ENCODE measurements at places on chromosomes 12 and 14.

DNA sequence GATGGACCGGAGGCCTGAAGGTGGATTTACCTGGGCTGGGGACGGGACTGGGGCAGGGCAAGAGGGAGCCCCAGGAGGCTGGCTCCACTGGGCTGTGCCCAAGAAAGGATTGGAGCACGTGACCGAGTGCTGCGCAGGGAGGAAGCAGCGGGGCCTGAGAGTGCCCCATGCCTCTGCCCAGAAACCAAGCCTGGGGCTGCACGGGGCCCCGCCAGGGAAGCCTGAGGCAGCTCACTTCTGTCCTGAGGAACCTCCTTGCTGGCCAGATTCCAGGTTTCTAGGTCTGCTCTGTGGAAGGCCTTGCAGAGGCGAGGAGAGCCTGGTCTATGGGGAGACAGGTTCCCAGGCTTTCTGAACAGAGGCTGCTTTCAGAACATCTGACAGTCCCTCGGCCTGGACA, 10.4 kb downstream of the NGB start:
- DNase-seq = no peak

DNA sequence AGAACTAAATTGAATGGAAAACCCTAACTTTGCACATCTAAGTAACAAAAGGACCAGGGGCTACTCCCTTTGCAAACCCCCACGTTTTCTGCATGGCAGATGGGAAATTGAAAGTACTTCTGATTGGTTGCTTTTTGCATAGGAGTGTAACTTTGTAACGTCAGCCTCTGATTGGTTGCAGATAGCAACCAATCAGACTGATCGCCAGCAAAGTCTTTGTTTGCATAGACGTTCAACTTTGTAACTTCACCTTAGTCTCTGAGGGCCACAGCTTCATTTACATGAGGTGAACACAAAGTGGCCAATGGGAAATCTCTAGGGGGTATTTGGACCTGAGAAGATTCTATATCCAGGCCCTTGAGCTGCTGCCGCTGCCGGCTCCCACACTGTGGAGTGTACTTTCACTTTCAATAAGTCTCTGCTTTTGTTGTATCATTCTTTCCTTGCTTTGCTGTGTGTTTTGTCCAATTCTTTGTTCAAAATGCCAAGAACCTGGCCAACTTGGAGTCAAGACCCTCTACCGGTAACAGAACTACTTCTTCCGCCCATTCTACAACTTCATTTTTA, 102.5 kb upstream of the PRICKLE1 start:
- no peak for DNase-seq

- DNase-seq = no peak
These were observed 111.6 kb downstream of the BBS10 start for GRCh38 chr12:76236640-76237039.

GRCh38 chr14:64506721-64507120, 2.2 kb downstream of the ZBTB1 start:
- DNase-seq = no peak

- peak; percentile 9 for DNase-seq
These were observed 67.2 kb downstream of the CCDC92 start for GRCh38 chr12:123905319-123905925.

- DNase-seq = no peak
These were observed 200.3 kb upstream of the PLEKHG7 start for GRCh38 chr12:92502417-92503028.

- DNase-seq = no peak
These were observed 230.7 kb upstream of the SRRM4 start for GRCh38 chr12:118750666-118751065.

DNA sequence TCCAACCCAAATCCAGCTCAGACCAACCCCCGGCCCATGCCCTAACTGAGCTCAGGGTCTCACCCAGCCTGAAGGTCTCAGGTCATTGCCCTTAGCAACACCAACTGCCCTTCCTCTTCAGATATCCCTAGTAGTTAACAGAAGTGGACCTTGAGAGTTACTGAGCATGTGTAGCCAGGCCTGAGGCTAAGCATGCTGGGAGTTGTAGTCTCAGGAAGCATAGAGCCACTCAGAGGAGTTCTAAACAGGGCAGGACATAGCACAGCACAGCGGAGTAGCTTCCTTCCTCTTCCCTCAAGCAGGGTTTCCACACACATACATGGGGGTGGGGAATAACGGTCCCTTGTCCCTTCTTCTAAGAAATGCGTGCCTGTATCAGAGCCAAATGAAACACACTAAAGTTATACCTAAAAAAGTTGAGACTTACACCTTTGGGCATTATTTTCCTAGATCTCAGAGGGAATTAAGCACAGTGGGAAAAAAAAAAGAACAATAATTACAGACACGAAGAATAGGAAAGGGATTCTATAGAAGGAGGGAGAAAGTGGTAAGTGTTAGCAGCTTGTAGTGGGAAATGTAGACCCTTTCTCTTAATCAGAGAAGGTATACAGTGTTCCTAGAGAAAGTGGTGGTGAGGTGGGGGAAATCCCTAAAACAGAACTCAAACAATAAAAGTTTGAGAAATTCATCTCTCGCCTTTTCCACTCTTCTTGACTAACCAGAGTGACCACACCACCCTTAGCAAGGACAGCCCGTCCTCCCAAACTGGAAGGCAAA, 4.4 kb downstream of the KMT2D start:
- no peak for DNase-seq

GRCh38 chr12:3002646-3003045, 43.4 kb downstream of the TEAD4 start:
- DNase-seq = no peak

DNA sequence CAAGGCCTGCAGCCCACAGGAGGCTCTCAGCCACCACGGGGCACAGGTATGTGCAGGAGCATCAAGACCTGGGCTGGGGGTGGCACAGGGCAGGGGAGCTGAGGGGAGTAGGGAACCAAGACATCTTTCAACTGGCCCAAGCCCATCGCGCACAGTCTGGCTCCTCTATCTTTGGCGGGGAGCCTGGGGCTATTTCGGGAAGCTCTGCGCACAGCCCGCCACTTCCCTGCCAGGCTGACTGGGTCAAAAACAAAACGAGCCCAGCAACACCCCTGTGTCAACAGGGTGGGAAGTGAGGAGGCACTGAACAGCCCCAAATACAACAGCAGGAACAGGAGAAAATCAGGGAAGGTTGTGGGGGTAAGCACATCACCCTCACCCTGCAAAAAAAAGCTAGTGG, 83.9 kb downstream of the ARL6IP4 start:
- no peak for DNase-seq

DNA sequence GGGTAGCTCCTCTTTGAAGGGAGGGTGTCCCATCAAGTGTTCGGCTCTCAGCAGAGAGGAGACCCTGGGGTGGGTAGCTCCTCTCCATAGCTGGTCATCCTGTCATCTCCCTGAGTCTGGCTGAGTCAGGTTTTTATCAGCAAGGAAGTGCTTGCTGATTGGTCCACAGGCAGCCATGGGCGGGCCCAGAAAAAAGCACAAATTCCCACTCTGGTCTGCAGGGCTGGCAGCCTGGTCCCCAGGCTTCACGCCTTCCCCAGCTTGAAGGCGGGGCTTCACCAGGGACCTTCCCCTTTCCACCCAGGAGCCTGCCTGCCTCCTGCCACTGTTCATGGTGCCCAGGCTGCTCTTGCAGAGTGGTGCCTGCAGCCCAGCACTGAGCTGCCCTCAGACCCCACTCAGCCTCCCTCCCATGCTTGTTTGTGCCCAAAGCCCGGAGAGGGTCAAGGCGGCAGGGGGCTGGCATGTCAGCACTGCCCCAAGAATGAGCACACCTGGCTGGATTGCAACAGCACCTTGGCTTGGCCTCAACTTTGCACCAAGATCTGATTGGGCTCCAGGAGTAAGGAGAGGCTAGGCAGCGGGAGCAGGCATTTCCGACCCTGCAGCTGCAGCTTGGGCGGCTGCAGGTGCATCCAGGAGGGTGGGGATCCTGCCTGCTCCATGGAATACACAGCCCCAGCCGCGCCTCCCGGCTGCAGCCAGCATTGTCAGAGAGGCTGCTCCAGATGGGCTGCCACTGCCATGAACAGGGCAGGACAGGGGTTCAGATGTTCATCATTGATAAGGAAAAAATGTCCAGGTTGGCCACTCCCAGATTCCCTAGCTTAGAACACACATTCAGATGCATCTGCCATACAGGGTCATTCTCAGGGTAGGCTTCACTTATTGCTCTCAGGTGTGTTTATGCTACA, 22.0 kb upstream of the WDR89 start:
- no peak for DNase-seq

GRCh38 chr12:51879102-51879501, 8.8 kb upstream of the ANKRD33 start:
- DNase-seq = no peak

- DNase-seq = no peak
These were observed 2.5 kb upstream of the CCDC184 start for GRCh38 chr12:48180857-48181495.

GRCh38 chr12:83386527-83387264, 700.0 kb downstream of the TMTC2 start:
- DNase-seq = no peak

- no peak for DNase-seq
These were observed 32.6 kb downstream of the TRHDE start for GRCh38 chr12:72304751-72305150.

GRCh38 chr14:26200687-26201086, 397.1 kb downstream of the NOVA1 start:
- DNase-seq = no peak

DNA sequence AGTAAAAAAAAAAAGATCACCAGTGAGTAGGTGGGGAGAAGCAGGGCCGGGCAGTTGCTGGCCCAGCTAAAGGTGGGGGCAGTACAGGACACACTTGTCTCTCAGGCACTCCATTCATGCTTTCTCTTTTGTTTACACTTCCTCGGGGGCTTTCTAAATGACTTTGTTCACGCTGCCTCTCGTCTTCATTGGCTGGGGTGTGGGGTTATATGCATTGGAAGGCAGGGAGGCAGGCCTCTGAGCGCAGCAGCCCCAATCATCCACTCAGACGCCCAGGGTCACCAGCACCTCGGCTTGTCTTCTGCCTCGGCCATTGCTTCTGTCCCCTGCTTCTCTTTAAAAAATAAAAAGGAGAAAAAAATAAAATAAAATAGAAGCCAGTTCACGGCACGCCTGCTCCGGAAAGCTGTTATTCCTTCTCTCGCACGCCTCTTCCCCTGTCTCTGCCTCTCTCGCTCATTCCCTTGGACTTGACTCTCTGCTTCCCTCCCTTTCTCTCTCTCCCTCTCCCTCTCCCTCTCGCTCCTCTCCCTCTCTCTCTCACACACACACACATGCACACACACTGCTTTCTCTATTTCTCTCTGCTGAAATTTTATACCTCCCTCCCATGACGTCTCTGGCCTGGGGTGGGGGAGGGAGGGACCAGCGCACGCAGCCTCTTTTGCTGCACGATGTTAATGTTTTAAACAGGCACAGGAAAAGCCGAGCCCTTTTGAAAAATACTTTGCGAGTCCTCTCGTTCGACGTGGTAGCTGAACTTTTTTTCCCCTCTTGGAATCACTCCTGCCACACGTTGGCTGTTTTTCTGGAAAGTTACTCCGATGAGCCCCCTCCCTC, at the start of gene TGFB3:
TGFB3 (minus strand) TSS at position 570 of the 840 bp plus-strand sequence. CDS start 1,102 bp downstream, outside the sequence.
- DNase-seq = peak; percentile 54

DNA sequence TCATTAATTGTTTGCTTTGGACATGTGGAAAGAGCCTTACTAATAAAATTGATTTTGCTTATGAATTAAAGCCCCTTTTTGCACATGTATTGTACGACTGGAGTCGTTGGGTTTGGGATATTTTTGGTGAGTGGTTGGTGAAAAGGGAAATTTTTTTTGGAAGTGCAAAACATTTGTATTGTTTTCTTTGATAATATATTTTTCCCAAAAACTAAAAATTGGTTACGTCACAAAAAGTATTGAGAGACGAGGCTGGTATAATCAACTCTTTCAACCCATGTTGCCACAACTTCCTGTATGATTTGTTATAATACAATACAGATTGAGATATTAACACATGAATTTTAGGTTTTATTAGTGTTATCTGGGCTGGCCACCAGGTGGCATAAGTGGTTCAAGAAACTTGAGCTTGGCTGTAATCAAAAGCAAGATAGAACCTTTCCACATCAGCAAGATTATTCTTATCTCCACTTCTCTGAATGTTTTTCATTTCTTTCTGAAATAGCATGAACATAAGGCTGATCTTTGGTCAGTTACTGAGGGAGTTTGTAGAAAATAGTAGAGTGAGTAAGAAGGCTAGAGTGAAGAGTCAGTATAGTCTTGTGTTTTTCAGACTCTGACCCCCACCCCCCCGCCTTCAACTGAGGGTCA, 8.7 kb downstream of the NGDN start:
- peak; percentile 35 for DNase-seq

All from NCI-H187 (cell line).